ENCODE measurements at places on chromosomes 7 and 10. TPM values are rescaled to one million over a fixed set of nuclear protein-coding genes. Genes with fewer than 3 reads are reported as not detected.

GRCh38 chr7:142906643-142907042 lies 21.1 kb upstream of the TRPV6 start:
- no peak for DNase-seq

- peak; percentile 11 for DNase-seq
Observed at GRCh38 chr7:12199363-12199762, 11.7 kb upstream of the TMEM106B start.

DNA sequence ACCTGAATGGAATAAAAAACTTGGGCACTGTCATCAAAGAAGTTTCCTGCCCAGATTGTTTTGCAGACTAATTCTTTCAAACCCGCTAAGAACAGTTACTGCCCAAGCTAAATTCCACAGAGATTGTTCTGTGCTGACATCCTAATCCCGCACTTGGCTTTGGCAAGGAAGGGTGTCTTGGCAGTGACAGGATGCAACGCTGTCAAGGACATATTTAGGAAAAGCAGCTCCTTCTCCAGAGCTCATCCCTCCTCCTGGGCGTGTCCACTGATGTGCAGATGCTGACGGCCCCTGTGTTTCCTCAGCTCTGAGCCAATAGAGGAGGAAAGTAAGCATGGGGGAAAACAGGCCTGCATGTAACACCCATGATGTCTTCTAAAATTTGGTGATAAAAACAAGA lies 74.2 kb downstream of the EEPD1 start:
- DNase-seq: no peak

DNA sequence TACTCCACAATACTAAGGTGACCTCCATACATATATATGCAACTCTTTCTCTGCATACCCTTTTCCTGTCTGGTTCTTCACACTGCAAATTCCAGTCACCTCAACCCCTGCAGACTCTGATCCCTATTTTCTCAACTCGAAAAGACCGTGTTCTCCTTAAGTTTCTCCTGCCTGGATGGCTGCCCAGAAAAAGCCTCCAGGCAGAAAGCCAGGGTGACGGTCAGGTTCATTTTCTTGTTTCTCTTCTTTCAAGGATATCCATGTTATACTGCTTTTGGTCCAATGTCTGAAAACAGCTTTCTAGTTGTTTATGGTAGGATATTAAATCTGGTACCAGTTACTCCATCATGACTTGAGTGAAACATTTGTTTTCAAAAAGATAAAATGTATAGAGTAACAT lies 267.8 kb upstream of the MYO3A start:
- no peak for DNase-seq

- DNase-seq: no peak
Observed at GRCh38 chr7:372932-373791, 83.2 kb downstream of the FOXL3 start.

DNA sequence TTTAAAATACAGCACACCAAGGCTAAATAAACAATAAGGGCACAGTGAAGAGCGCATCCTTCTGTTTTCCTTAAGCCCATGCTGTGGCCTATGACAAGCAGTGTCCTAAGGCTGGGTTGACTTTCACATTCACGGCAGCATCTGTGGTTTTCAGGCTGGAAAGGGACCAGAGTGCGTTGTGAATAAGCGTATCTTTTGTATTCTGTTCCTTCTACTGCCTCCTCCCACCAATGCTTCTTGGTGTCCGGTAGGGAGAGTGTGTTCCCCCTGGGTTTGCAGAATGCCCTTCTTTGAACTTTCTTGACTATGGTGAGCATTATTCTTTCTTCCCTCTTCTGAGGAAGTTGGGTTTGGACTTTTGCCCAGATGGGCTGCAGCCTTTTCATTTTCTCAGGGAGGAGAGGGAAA lies 73.6 kb downstream of the ABCA13 start:
- no peak for DNase-seq

DNA sequence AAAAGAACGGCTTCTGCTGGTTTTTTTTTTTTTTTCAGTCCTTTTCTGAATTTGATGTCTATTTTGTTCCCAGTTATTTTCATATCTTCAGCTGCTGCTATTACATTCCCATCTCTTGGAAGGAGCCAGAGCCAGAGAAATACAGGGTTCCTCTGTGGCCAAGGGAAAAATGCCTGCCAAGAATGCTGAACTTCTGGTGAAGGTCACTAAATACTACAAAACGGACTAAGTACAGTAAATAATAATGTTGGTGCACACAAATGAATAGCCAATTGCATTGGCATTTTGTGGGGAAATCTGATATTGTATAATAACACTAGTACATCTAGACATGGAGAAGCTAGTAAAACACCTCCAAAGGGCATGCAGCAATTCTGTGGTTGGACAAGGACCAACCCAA lies 56.3 kb upstream of the ZEB1 start:
- DNase-seq: no peak

Gene CDK14
- 9.5 TPM for total RNA-seq

Gene CHAT
- not detected for total RNA-seq

Gene CCDC126
- total RNA-seq: 5.5 TPM

Gene MEIG1
- total RNA-seq: not detected

Gene TAS2R5
- 0.63 TPM for total RNA-seq
